ENCODE measurements at places on chromosomes 6 and 20.

GRCh38 chr6:87473419-87473903 is 687 bp downstream of the SLC35A1 start:
- DNase-seq, result peak; percentile 33

DNA sequence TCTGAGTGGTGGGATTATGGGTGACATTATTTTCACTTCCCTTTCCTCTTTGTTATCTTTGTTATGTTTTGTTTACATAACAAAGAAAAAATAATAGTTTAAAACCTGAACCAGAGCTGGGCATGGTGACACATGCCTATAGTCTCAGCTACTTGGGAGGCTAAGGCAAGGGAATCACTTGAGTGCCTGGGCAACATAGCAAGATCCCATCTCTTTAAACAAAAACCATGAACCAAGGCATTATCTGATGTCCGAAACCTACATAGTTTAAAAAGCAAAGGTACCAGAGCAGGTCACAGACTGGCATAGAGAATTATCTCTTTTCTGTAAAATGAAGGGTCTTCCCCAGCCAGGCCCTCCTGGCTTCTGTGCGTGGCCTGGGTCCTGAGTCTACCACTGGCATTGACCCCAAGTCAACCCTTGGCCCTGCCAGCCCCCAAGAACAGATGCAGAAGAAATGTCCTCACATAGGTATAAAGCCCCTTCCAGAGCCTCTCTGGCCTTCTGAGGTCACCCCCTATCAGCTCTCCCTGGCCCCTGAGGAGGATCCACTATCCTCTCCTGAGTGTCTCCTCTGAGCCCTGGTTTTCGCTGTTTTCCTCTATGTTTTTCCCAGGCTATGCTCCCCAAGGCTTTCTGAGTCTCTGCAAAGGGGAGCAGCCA is 81.3 kb downstream of the TRERF1 start:
- DNase-seq, result no peak

DNA sequence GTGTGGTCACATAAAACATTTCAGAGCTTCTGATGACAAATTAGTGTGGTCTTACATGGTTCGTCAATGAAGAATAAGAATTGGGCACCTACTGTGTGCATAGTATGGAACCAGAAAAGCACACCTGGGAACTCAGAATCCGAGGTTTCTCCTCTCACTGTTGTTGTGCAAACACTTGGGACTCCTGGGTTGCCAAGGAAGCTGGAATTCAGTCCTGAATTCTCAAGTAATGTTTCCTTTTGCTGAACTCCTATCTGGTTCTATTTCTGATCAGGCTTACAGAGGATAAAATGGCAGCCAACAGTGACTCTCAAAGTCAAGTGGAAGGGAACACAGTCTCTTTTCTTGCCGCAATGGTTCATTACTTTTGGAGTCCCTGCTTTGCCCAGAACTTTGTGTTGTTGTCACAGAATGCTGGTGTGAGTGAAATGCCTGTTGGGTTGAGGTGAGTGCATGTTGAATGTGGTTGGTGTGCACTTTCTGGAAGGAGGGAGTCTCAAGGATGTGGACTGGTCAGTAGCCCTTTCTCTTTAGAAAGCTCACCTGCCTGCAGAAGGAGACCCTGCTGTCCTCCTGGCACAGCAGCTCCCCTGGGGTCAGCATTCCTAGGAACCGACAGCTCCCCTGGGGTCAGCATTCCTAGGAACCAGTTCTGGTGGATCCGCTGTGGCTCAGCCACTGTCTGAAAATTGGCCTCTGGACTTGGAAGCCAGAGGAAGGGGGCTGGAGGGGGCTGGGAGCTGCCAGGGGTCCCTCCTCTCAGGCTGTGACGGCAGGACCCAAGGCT is 1.4 kb downstream of the UNC93A start:
- DNase-seq, result no peak

- DNase-seq, result no peak
These were observed 29.0 kb upstream of the DSN1 start for GRCh38 chr20:36802326-36803222.

DNA sequence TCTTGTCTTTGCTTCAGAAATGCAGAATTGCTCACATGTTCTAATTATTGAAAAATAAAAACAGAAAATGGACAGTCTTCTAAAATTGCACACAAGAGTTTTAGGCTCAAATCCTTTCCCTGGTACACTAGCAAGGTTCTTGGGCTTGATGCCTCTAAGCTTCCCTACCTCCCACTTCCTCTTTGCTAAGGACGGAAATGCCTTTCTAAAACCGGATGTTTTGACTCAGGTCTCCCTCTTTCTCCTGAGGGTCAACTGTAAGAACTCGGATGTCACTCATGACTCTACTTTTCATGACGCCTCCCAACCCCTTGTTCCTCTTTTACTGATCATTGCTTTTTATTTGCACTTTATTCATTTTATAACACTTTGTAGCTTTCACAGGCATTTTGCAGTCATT is 613.5 kb downstream of the C6orf118 start:
- no peak for DNase-seq

GRCh38 chr20:54048481-54048880 is 21.9 kb downstream of the BCAS1 start:
- no peak for DNase-seq

DNA sequence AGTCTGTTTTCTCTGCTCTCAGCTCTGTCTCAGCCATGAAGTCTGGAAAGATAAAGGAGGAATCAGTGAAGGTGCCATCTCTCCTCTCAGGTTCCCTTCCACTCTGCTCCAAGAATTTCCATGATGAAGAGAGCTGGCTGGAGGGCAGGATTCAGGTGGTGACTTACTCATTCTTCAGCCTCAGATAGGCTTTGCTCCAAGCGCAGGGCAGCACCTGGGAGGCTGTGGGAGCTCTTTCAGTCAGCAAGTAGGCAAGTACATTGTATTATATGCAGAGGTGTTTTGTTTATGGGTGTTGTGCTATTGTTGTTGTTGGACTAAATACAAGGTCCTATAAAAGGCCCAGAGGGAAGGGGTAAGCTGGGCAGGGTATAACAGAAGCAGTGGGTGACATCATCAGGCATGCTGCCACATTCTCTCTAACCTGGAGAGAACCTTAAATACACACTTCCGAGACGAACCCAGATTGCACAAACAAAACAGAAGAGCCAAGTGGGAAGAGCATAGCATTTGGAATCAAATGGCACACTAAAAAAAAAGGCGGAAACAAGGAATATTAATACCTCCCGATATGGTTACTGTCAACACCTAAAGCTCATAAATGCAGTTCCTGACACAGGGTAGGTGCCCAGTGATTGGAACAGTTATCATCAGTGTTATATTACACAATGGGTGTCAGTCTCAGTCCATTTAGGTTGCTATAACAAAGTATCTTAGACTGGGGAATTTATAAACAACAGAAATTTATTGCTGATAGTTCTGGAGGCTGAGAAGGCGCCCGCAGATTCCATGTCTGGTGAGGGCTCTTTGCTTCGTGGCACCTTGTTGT is 14.5 kb upstream of the PSMG4 start:
- DNase-seq, result no peak

DNA sequence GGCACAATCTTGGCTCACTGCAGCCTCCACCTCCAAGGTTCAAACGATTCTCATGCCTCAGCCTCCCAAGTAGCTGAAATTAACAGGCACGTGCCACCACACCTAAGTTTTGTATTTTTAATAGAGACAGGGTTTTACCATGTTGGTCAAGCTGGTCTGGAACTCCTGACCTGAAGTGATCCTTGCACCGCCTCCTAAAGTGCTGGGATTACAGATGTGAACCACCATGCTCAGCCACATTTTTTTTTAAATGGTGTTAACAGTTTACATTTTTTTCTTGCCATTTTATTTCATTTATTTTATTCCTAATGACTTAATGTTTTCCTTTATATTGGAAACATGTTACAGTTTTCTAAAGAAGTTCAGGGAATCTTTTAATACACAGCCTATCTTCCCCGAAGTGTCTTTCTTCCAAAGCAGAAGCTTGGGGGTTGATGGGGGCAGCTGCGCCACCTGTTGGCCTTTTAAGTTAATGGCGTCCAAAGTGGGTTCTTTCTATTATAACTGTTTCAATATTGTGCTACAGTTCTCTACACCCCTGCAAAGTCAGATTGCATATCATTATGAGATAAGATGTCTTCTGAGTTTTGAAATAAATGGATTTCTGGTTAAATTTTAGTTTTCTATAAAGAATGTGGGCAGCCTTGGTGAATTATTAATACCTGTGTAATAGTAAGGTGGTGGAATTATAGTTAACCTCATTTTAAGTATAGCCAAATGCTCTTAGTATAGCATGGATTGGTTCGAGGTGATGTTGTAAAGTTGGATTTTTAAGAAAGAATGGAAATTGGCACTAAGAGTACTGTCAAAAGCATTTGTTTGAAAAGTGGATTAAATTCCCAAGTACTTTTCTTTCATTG is 42.0 kb upstream of the PLCG1 start:
- peak; percentile 31 for DNase-seq
